ENCODE measurements at places on chromosomes 7 and 10.

GRCh38 chr10:52617346-52617745 is 155.2 kb downstream of the MBL2 start:
- DNase-seq = no peak

GRCh38 chr10:843703-844102 is 87.8 kb downstream of the LARP4B start:
- no peak for DNase-seq

DNA sequence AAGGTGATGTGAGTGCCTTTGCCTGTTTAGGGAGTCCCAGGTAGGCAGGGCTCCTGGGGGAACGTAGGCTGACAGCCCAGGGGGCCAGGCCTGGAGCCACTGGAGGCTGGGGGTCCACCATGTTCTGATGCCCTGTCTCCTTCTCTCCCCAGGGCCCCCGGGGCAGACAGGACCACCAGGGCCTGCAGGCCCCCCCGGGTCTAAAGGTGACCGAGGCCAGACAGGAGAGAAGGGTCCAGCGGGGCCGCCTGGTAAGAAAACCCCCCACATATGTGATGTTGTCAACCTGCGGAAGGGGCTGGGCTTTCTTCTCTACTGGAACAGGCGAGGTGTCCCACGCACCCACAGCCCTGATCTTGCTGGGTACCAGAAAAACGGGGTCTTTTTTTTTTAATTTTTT is 85.2 kb downstream of the MYL10 start:
- DNase-seq = no peak

DNA sequence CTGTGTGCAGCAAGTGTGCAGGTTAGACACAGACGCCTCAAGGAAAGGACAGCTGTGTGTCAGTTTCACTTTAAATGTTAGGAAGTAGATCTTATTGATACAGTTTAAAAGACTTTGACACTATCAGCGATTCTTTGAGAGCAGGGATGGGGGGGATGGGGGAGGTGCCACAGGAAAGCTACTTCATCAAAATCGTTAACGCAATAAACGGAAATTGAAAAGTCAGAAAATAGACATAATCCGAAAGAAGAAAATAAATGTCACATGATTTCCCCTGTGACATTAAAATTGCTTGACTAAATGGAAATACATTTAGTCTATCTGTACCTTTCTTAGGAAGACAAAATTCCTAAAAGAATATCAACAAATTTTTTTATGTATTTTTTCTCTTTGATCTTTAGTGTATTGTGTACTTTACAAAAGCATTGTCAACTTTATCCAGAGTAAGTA is 476 bp upstream of the ZNF33B start:
- no peak for DNase-seq

- DNase-seq = no peak
Measured at GRCh38 chr10:46516660-46517416, 39.6 kb downstream of the GPRIN2 start.

DNA sequence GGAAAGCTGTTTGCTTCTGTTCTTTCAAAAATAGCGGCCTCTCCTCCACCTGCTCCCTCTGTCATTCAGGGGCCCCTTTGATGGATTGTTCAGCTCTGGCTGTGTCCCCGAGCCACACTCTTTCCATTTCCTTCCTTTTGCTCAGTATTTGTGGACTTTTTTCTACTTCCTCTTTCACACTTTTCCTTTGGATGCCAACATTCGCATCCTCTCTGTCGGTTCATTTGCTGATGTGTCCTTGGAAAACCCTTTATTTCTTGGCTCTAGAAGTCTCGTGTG is 11.7 kb upstream of the PWWP2B start:
- no peak for DNase-seq

DNA sequence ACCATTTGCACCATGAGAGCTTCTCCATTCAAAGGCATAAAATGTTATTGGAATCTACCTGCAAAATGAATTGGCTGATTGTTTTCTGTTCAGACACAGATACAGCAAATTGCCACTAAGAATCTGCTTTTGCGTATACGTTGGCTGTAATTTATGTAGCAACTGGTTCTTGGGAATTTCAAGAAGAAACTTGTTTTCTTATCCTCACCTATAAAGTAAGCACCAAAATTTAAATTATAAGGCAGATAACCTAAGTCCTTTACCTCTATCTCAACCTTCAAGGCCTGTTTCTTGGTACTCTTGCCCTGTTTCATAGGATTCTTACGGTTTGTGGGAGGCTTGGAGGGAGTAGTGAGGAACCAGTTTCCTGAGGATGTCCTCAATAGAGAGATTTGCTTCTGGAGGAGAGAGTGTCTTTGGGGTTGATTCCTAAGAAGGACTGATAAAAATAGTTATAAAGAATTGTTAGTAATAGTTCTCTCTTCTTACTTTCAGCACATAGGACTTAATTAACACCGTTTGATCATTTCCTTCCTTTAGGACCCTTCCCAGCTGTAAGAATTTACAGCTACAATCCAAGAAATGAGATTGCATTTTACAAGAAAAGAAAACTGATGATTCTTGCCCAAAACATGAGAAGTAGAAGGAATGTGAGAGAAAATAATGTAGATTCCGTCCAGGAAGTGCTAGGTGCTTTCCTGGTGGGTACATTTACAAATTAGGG is 2.0 kb downstream of the STAMBPL1 start:
- DNase-seq = no peak

GRCh38 chr10:97689559-97690020 is 2.5 kb upstream of the AVPI1 start:
- DNase-seq = no peak

- no peak for DNase-seq
Measured at GRCh38 chr10:124157271-124157681, 63.9 kb upstream of the CHST15 start.

GRCh38 chr10:33267708-33268107 is 66.8 kb downstream of the NRP1 start:
- no peak for DNase-seq

GRCh38 chr7:115177103-115177502 is 255.2 kb downstream of the MDFIC start:
- DNase-seq = no peak

GRCh38 chr7:116899308-116899707 is 36.9 kb downstream of the CAPZA2 start:
- no peak for DNase-seq

DNA sequence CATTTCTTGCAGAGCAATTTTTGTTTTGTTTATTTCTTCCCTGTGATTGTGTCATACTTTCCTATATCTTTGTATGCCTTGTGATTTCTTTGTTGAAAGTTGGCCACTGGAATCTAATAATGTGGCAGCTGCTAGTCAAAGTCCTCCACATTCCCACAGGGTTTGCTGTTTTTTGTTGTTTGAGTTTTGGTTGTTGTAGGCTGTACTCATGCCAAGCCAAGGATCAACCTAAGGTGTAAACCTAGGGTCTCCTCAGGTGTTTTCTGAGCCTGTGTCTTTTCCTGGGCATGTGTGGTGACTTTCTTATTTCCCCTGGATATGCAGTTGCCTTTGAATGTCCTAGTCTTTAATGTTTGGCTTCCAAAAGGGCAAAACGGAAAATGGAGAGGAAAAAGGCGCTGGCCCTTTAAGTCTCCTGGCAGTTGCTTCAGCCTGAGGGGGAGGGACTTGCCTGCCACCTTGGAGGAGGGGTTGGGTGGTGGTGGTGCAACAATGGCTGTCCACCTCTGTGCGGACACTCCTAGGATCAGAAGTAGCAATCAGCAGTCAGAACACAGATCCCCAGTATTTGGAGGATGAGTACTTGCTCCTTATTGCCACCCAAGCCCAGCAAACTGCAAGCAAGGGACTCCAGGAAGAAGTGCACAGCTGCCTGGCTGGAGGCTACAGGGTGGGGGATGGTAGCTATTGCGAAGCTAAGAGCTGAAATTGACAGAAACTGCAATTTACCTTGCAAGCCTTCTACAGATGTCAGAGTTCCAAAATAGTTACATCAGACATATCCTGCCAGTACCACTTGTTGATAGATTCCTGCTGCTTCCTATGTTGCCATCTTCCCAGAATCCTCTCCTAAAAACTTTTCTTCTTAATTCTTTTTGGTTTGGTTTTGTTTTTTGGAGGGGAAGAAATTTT is 5.6 kb upstream of the ZNF518A start:
- DNase-seq = no peak

DNA sequence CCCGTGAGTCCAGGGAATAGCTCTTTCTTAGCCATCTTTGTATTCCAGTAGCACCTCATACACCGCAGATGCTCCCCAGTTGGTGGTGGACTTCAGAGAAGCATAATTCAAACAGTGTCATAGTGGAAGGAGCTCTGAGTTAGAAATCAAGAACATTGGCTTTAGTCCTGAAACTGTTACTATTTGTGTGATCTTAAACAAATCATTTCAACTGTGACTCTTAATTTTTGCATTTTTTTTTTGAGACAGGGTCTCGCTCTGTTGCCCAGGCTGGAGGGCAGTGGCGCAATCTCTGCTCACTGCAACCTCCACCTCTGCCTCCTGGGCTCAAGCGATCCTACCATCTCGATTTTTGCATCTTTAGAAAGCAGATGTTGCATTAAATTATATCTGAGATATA is 1.8 kb downstream of the BPGM start:
- DNase-seq = no peak

GRCh38 chr10:13594641-13595040 is 7.9 kb downstream of the PRPF18 start:
- DNase-seq = no peak

DNA sequence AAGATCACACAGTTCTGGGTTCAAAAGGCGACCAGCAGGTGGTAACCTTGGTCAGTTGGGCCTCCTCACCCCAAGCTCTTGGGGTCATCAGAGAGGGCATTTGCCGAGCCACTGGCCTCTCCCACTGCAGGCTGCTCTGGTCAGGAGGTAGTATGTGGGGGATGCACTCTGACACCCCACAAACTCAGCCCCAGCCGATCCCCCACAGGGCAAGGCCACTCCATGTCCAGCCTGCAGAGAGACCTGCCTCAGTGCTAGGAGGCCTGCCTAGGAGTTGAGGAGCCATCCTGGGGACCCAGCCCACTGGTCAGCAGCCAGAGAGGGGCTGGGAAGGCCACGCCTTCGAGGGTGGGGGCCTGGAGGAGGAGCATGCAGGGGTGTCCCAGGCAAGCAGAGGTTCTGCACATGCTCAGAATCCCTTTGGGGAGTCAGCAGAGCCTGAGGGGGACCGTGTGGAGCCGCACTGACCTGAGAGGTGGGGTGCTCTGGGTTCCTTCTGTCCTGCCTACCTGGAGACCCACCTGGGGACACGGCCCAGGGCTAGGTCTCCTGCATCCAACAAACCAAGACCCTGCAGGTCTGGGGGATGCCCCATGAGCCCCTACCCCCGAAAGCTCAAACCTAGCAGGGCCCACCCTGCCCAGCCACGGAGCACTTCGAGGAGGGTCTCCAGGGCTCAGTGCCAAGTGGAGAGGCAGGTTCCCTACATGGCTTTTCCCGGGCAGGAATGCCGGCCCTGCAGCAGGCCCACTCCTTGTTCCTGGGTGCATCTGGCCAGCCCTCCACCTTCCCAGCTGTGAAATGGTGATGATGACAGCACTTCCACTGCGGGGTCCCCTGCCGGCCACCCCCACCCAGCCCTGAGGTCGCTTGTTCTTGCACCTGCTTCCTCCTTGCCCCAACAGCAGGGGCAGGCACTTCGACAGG is 58.5 kb downstream of the RASGEF1A start:
- DNase-seq = peak; percentile 2

GRCh38 chr7:31327071-31327470 is 13.5 kb downstream of the NEUROD6 start:
- no peak for DNase-seq

DNA sequence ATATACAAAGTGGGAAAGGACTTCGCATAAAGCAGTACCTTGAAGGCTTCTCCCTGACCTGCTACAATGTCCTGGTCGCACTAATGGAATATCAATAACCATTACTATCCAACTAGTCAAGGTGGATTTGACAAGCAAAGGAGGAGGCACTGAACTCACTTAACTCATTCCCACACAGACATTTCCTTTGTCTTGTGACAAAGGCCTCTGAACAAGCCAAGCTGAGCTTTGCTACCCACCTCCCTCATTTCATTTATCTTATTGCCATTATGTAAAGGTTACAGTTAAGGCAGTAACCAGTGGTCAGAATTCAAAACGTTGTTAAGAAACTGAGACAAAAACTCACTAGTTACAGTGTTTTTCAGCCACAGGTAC is 7.3 kb downstream of the ELMO1 start:
- DNase-seq = no peak
